ENCODE measurements at places on chromosomes 3 and 15. TPM values are rescaled to one million over a fixed set of nuclear protein-coding genes. Genes with fewer than 3 reads are reported as not detected.

DNA sequence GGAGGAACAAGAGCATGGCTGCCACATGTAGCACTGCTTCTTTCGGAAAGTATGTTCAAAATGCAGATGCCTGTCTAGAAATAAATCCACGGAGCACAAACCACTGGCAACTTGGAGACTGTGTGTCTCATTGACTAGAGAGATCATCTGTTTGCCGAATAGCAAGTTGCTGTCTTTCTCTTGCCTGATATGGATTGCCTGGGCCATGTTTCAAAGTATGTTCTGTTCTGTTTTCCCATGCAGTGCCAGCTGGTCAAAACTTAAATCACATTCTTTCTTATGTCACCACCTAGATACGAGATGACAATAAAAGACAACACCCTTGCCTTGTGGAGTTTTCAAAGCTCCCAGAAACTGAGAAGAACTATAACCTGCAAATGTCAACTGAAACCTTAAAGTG, 318.9 kb downstream of the RYR3 start:
- DNase-seq, result no peak

GRCh38 chr3:117761703-117762620, 1052.4 kb downstream of the TUSC7 start:
- no peak for DNase-seq

- no peak for DNase-seq
Observed at GRCh38 chr15:92843326-92843725, 56.8 kb upstream of the CHD2 start.

GRCh38 chr3:141707741-141708203, 30.3 kb upstream of the RNF7 start:
- DNase-seq, result peak; percentile 98

STAC gene
- total RNA-seq, result 22.3 TPM

DNA sequence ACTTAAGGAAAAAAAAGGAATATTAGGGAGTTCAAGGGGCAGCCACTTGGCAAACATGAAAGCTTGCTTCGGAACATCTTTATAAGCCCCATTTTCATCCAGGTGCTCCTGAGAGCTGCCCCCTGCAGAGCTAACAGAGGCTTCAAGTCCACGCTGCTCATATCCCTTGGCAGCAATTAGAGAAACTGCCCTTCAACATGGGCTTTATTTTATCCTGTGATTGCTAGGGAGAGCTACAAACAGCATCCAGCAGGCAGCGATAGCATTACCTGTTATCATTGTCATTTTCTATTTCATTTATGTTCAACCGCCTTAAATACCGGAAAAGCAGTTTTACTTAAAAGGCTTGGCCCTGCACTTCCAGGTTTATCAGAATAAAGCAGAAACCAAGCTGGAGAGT, 68.4 kb upstream of the MCTP2 start:
- DNase-seq, result no peak

SLC22A14 gene
- not detected for total RNA-seq

DNA sequence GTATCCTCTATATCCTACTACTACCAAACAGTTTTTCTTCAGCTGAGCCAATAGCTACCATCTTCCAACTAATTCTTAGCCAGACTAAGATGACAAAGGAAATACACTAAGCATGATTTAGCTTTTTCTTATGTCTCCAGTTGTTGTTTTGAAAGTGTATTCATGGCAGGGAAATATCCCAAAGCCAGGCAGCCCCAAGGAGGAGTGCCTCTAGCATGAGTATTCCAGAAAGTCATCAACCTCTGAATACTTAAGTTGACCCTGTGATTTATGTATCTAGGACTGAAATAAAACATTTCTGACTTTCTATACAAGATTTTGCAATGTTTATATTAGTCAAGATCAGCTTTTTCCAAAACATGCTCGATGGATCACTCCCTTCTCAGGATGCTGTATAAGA, 449.1 kb downstream of the IL5RA start:
- DNase-seq, result no peak

DNA sequence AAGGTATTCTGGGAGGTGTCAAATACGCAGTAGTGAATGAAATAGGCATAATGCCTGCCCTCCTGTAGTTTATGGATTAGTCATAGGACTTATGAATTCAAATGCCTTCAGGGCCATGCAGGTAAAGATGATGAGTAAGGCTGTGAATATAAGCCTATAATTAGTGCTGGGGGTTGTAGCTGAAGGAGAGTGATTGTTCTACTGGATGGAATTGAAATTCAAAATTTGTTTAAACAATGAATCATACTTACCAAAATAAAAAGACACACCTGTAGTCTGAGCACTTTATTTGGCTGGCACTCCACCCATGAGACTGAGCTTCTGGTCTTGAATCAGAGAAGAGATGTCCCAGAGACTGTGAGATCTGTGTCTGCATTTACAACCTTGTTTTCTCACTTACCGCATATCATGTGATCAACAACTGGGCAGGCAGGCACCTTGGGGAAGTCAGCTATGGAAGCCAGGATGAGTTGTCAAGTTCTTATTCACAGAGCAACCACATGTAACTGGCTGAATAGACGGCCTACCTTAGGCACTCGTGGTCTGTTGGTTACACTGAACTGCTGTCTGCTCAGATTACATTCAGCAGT, 291.8 kb downstream of the NAALADL2 start:
- peak; percentile 88 for DNase-seq

DNA sequence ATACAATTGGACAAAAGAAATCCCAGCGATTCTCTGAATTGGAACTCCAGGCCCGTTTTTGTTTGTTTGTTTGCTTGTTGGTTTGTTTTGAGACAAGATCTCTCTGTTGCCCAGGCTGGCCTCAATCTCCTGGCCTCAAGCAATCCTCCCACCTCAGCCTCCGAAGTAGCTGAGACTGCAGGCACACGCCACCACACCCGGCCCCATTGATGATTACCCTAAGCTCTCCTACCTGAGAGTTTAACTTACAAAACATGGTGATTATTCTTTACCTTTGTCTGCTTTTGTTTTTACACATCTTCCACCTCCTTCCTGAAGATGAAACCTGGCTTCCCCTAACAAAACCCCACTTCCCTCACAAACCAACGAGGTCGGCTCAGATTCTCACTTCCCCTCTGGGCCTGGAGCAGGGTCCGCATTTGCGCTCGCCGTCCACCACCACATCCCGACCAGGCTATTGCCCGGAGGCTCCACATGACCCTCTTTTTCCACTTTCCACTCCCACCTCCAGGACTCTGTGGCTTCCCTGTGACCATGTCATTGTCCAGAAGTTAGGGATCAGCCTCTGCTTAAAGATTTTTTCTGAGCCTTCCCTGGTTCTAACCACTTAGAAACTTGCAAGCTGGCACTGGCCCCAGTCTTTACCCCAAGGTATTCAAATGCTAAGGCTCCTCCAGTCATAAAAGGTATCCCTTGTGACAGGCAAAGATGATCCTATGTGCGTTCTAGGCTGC, 14.8 kb downstream of the KLHL6 start:
- DNase-seq, result no peak

GRCh38 chr3:37536840-37537239, 324.8 kb upstream of the CTDSPL start:
- DNase-seq, result no peak

NDN gene
- not detected for total RNA-seq

DNA sequence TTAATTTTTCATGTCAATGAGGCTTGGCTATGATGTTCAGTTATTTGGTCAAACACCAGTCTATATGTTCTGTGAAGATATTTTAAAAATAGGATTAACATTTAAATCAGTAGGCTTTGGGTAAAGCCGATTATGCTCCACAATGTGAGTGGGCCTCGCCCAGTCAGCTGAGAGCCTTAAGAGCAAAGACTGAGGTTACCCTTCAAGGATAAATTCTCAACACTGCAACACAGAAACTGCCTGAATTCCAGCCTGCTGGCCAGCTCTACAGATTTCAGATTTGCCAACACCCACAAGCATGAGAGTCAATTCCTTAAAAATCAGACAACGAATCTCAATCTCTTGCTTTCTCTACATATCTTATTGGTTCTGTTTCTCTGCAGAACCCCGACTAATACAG, 188.3 kb downstream of the PLCH1 start:
- no peak for DNase-seq

- DNase-seq, result peak; percentile 94
Observed at GRCh38 chr15:60392601-60392985, 5.2 kb downstream of the ANXA2 start.

- no peak for DNase-seq
Observed at GRCh38 chr15:78147566-78147965, 1.6 kb upstream of the IDH3A start.

ISLR gene
- not detected for total RNA-seq

GRCh38 chr3:134211797-134212196, 38.9 kb downstream of the RYK start:
- peak; percentile 50 for DNase-seq

DNA sequence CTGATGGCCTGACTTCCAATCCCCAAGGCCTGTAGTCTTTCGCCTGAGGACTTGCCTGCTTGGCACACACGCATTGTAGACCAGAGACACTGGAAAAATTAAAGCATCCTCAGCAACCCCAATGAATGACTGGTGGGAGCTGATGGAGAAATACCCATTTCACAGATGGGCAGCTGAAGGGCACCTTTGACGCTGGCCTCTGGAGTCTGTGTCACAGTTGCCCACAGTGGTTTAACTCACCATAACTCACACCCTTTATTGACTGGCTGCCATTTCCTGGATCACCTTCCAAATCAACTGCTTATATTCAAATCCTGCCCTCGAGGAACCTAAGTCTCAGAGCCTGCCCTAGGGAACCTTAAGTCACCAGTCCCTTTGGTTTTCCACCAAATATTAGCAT, 183.1 kb downstream of the SHQ1 start:
- DNase-seq, result no peak

DNA sequence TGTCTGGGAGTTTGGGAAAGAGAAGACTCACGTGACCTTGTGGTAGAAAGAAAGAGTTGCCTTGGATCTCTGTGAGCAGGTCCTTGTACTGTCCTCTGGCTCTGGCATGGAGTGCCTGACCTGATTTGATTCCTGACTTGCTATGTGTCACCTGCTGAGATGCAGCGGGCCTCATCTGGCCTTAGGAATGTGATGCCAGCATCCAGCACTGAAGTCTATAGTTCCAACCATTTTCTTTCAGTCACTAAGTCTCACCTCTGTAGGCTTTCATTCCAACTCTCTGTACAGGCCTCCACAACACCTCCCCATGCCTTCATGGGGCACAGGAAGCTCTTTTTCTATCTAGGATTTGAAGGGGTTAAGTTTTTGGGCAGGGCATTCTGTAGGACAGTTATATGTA, 12.1 kb upstream of the OXSR1 start:
- DNase-seq, result no peak

OR5K2 gene
- not detected for total RNA-seq

- DNase-seq, result peak; percentile 40
Observed at GRCh38 chr15:69161079-69161877, 843 bp downstream of the GLCE start.

SH2D7 gene
- total RNA-seq, result not detected

Measured in M059J (cell line).